ENCODE measurements at places on chromosomes 5 and 9. TPM values are rescaled to one million over a fixed set of nuclear protein-coding genes. Genes with fewer than 3 reads are reported as not detected.

DNA sequence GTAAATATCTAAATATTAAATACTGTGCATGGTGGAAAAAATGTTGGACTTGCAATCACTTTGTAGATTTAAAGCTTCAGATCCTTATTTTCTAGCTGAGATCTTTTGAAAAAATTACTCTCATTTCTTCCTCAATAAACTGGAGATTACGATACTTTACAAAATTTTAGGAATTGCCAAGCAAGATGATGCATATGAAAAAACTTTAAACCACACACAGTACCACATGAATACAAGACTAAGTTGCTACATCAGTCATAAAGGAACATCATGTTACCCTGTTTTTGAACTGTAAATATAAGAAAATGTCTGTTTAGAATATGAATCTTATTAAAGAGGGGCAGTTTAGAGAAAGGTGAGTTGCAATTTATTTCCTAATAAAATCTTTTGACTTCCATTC lies 703.6 kb upstream of the NUDT12 start:
- no peak for DNase-seq

DNA sequence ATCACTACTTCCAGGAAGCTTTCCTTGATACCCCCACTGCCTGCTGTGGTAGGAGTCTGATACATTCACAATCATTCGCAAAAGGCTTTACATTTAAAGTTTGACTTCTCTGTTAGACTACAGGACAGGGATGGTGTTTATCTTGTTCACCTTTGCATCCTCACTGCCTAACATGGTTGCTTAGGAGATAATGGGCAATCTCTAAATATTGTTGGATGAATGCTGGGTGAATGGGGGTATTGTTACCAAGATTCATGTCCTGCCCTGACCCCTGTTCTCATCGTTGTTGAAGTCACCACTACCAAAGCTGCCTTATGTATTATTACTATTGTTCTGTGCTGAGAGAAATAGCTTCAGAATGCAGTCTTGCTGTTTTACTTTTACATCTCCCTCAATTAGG lies 7.7 kb upstream of the TMEFF1 start:
- no peak for DNase-seq

- DNase-seq = no peak
Measured at GRCh38 chr5:150313921-150314716, 11.4 kb upstream of the ARSI start.

- no peak for DNase-seq
Measured at GRCh38 chr9:70012569-70012968, 31.1 kb upstream of the MAMDC2 start.

GRCh38 chr5:131789765-131790164 lies 7.1 kb downstream of the FNIP1 start:
- DNase-seq = no peak

GRCh38 chr9:122396614-122397148 lies 25.9 kb downstream of the PTGS1 start:
- no peak for DNase-seq

- DNase-seq = no peak
Measured at GRCh38 chr9:80954521-80954920, 734.8 kb downstream of the TLE1 start.

DNA sequence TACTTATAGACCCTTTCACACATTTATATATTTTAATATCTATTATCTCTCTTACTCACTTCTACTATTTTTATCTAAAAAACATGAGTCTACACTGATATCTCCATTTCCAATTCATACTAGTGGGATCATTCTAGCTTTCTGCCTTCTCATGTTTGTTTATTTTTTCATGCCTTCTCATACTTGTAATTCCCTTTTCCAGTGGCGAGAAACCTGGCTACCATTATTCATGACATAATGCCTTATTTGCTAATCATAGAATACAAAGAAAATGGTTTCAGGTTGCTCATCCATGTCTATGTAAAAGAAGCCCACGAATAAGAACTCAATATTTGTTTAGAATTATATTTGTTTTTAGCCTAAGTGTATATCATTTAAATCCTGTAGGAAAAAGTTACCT lies 232.7 kb upstream of the ACTBL2 start:
- DNase-seq = no peak

DNA sequence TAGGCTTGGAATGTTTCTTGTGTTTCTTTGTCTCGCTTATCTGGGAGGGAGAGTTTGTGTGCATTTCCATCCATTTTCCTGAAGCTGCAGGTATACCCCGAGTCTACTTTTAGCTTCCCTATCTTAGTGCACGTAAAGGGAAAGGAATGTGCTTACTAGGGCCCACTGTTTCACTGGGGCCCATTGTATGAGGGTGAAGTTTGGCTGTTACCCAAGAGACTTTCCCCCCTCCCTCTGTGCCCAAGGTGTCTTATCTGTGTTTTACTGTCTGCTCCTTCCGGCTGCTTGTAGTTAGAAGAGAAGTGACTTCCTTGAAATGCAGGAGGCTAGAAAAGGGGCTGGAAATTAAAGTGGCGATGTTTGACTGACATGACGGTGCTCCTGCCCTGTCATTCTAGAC lies 12.1 kb upstream of the BTNL3 start:
- DNase-seq = no peak

DNA sequence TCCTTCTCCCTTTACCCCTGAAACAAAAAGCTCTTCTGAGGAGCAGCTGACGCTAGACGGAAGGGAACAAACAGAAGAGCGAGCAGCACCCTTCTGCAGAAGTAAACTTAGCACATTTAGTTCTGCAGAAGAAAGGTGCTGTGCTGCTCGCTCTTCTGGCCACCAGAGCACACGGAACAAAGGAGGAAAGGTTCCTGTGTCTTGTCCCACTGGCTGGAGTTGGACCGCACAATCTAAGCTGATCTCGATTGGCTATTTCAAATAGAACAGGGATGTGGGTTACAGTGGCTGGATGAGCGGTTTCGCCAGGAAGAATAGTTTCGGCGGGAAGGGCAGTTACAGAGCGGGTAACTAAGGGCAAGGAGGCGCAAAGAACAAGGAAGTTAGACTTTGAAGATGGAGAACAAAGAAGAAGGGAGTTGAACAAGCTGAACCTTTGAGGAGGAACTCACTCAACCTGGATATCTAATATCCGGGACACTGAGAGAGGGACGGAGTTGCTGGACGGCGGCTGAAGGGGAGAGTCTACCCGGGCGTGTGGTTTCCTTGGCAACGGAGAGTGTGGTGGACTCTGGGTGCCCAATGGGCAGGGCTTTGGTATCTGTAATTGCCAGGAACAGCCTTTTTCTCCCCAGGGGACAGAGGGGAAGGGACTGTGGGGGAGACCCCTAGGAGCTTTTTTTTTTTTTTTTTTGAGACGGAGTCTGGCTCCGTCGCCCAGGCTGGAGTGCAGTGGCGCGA lies 7.1 kb downstream of the GTF3C5 start:
- no peak for DNase-seq

DNA sequence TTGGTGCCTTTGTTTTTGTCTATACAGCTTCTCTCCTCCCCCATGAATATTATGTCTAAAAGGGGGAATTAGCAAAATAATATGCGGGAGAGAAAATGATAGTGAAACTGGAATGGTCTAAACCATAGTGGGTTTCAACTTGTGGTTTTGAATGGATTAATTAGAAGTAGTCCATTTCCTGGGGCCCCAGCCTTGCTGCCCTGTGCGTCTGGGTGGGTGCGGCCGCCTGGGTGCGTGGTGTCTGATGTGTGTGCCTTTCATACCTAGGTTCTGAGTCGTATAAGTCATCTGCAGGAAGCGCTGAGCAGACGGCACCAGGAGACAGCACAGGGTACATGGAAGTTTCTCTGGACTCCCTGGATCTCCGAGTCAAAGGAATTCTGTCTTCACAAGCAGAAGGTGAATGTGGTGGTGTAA lies 120.0 kb upstream of the CACNA1B start:
- DNase-seq = no peak

- DNase-seq = peak; percentile 41
Measured at GRCh38 chr5:179406031-179406961, 61.0 kb upstream of the ADAMTS2 start.

DNA sequence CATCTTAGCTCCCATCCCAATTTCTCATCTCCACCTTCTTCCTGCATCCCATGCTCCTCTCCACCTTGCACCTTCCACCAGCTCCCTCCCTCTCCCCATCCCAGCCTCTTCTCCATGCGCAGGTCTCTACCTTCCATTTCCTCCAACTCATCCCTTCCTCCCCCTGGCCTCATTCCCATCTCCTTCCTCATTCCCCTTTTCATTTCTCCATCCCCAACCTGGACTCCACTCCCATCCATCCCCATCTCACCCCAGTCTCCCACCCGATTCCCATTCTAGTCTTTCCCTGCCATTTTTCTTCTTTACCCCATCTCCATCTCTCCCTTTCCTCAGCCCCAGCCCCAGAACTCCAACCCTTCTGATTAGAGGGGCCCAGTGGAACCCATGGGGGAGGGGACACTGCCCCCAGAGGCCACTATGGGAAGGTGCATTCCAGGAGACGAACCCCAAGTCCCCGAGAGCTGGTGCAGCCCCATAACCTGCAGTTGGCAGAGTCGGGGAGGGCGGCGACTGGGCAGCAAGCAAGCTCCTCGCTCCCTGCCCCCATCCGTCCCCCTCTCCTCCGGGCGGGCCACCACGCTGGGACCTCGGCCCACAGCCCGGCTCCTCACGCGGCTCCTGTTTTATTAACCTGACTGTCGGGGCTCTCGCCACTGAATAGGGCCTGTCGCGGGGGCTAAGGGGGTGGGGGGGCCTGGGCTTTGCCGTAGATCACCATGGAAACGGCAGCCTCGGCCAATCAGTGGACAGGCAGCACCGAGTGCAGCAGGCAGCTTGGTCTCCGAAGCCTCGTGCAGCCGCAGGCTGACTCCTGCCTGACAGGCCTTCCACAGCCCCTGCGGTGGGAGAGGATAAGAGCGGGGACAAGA lies 66.7 kb downstream of the PCDH1 start:
- no peak for DNase-seq

DNA sequence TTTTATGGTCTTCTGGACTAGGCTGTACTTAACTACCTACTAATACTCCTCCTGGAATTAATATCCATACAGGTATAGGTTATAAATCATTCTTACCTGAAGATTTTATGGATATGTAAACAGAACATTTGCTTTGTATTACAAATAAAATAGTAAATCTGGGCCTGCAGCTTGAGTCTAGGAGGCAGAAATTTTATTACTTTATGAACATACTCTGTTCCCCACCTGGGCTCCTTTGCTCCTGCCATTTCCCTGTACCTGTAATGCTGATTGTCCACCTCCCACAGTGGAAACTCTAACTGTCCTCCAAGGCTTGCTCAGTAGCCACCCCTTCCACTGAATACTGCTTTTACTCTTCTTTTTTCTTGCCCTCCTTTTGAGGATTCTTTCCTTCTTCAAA lies 108.0 kb downstream of the PAM start:
- DNase-seq = no peak

DNA sequence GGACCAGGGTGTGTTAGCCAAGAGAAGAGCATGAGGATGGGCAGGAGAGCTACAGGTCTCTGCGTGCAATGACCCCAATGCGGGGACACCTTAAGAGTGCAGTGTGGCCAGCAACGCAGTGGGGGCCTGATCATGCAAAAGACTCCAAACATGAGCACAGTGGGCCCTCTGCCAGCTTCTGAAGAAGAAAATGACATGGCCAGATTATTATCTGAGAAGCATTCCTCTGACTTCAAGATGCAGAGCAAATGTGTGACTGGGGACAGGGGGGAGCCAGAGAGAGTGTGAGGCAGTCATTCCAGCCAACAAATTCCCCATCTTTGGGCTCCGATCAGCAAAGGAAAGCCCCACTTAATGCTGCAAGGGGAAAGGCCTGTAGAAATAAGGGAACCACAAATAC lies 229.4 kb downstream of the CDK5RAP2 start:
- peak; percentile 24 for DNase-seq

- DNase-seq = no peak
Measured at GRCh38 chr9:133071484-133072150, 9.8 kb downstream of the CEL start.

DNA sequence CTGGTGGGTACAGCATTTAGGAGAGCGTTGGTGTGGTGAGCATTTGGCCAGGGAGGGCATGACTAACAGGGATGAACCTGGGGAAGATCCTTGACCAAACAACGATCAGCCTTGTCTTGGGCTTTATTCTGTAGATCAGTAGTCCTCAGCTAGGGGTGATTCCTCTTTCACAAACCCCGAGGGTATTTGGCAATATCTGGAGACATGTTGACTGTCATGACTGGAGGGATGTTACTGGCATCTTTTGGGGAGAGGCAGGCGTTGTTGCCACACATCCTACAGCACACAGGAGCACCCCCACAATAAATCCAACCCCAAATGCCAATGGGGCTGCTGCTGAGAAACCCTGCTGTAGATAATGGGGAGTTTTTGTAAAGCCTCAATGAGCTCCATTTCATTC lies 43.9 kb downstream of the OSTF1 start:
- no peak for DNase-seq

DNA sequence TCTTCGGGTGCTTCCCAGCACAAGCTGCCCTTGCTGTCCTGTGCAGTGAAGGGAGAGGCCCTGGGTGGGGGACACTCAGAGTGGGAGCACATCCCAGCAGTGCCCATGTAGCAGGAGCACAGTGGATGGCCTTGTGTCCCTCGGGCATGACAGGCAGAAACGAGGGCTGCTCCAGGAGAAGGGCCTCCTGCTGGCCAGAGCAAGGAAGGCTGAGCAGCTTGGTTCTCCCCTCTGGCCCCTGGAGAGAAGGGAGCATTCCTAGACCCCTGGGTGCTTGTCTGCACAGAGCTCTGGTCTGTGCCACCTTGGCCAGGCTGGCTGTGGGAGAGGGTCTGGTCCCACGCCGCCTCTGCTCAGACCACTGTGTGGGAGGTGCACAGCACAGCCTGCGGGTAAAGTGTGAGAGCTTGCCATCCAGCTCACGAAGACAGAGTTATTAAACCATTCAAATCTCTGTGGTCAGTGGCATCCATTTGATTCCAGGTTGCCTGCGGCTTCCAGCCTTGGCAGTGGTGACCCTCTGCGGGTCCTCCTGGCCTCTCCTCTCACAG lies 18.3 kb downstream of the FBXW5 start:
- no peak for DNase-seq

- DNase-seq = no peak
Measured at GRCh38 chr5:180620014-180620413, 28.7 kb upstream of the SCGB3A1 start.

- DNase-seq = no peak
Measured at GRCh38 chr9:88835038-88835466, 156.2 kb upstream of the S1PR3 start.

GRCh38 chr9:69898714-69899209 lies 78.1 kb downstream of the CFAP95 start:
- no peak for DNase-seq

- DNase-seq = no peak
Measured at GRCh38 chr9:107905308-107906020, 415.9 kb upstream of the KLF4 start.

GRCh38 chr5:159550951-159551350 lies 220.7 kb upstream of the IL12B start:
- DNase-seq = no peak

SLC24A2 gene
- total RNA-seq = not detected

SPATA9 gene
- 0.25 TPM for total RNA-seq

PCDHB15 gene
- total RNA-seq = 0.38 TPM

CATSPER3 gene
- 0.86 TPM for total RNA-seq

PCDHA9 gene
- total RNA-seq = not detected

LCP2 gene
- total RNA-seq = 7.3 TPM

PLPP7 gene
- 0.30 TPM for total RNA-seq

DND1 gene
- total RNA-seq = 1.8 TPM

PTRH1 gene
- total RNA-seq = 10.8 TPM

CD274 gene
- total RNA-seq = 1.0 TPM

UAP1L1 gene
- 1.8 TPM for total RNA-seq

SPARC gene
- total RNA-seq = 90.7 TPM

OCLN gene
- 27.3 TPM for total RNA-seq

GLRA1 gene
- not detected for total RNA-seq
